Central memory CD4-positive, alpha-beta T cell (primary cell): ENCODE measurements at places on chromosomes 6 and 20.

DNA sequence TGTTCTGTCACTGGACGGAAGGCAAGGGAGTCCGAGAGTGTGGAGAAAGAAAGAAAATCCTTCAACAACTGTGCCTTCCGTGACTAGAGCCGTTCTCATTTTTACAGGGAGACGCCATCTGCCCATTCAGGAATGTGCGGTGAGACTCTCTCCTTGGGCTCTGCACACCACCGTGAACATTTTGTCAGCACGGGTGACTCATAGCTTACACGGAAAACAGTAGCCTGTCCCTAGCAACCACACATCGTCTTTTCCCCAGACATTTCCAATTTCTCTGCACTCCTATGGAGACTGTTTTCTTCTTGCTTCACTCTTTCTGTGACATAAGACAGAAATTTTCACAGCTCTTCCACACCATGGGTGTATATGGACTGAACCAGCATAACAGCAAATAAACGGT is 55.1 kb downstream of the TBXT start:
- no peak for DNase-seq

GRCh38 chr20:24672181-24672880 is 202.9 kb downstream of the SYNDIG1 start:
- DNase-seq = no peak

GRCh38 chr20:57104113-57104512 is 162.3 kb downstream of the BMP7 start:
- no peak for DNase-seq

- no peak for DNase-seq
Observed at GRCh38 chr20:52110456-52110855, 81.1 kb downstream of the ZFP64 start.

- DNase-seq = no peak
Observed at GRCh38 chr20:23407781-23408464, 13.4 kb downstream of the NAPB start.

DNA sequence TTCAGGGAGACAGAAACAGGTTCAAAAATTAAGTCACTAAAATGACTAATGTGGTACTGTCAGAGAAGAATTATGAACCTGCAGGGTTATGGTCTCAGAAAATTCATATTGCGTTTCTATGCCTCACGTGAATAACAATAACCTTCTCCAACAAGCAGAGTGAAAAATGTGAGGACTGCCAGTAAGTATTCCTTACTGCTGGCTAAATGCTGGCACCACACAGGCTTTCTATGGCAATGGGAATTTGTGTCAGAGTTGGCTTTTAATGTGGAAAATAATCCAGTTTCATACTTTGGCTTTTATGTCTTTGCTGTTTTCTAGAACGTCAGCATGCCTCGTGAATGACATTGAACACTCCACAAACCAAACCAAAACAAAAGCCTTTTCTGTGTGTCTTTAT is 656.0 kb downstream of the KIF16B start:
- DNase-seq = no peak

- no peak for DNase-seq
Observed at GRCh38 chr6:20866935-20867703, 332.9 kb downstream of the CDKAL1 start.

DNA sequence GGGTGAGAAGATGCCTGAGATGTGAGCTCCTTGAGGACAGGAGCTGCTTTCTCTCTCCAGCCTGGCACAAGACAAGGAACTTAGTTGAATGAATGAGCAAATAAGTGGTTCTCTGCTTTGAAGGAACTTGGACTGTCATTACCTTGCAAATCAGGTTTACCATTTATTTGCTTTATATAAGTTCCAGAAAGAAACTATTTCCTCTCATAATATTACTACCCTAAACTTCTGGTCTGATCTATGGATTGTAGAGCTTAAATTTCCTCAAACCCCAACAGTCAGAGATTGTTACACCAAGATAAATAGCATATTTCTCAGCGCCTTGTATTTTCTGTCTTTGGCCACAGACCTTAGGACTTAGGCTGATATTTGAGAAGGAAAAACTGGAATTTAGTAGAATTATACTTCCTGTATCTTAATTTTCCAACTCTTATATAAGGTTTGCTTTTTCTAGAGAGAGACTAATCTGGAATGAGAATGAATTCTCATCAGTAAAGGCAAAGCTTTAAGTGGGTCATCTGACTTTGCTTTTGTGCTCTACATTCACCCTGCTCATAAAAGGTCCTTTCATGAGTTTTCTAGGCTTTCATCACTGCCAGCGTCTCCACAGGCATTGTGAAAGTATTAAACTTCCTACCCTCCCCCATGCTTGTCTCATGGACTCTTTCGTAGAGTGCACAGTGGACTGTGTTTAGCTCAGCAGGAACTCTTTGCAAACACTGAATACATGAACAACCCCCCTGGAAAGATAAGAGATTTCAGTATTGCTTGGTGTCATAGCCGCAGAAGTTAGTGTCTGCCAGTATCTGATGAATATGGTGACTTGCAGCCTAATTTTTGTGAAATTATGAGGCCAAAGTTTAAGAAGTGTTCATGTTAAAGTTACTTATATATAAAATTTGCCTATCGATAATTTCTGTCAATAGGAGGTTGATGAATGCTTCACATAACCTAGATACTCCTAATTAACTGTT is 74.0 kb downstream of the PTPRA start:
- no peak for DNase-seq

DNA sequence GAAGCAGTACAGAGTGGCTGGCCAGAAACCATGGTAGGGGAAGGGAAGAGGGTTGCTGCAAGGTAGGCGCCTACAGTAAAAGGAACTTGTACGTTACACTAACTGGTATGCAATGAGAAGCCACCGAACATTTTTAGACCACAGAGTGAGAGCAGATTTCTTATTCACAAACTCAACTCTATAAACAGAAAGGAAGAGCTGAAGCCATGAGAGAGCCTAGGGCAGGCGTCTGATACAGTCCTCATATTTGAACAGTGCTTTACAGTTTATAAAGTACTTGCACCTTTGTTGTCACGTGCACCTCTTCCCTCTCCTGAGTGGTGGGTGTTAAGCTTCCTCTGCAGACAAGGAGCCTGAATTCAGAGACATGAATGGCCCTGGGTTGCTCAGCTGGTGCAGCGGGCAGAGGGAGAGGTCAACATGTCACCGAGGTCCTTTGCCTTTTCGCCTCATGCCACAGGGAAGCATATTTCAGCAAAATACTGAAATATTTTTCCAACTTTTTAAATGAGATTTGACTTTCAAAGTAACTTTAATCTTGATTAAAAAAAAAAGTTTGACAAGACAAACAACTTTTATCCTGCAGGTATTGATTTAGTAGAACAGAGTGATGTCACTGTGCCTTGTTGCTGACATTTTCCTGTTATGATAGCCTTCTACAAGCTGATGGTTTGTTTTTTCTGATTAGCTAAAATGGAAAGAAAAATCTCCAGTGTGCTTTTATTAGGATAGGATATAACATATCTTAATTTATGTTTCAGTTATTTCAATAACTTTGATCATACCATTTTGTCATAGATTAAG is 23.8 kb downstream of the UST start:
- no peak for DNase-seq

- no peak for DNase-seq
Observed at GRCh38 chr6:47375426-47375825, 65.7 kb upstream of the TNFRSF21 start.
